Osteoblast (primary cell): ENCODE measurements at places on chromosomes 12 and 14. TPM values are rescaled to one million over a fixed set of nuclear protein-coding genes. Genes with fewer than 3 reads are reported as not detected.

The OR4E2 gene
- not detected in 2 replicates for total RNA-seq

The NEDD8 gene
- total RNA-seq: 56.3 and 69.1 TPM in 2 replicates

The KRT78 gene
- not detected in 2 replicates for total RNA-seq

- DNase-seq: no peak
These were observed 437.6 kb downstream of the RERGL start for GRCh38 chr12:17652436-17652835.

GRCh38 chr14:36655963-36656686, 5.5 kb upstream of the PAX9 start:
- peak; percentile 69 for DNase-seq

DNA sequence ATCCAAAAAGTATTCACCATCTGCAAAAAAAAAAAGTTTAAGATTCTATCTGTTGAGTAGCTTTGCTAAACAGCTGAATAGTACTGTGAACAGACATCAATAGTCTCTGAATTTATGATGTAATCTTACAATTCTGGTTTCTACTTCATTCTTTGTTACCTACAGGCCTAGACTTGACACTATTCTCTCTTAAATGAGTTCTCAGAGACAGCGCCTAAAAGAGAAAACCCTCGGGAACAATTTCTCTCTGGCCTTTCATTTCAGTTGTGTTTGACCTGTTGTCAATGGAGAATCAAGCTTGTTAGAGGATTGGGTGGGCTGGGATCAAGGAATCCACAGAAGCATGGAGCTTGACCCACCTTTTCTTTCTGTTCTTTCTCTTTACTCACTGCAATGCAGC, 5.9 kb upstream of the TWF1 start:
- DNase-seq: no peak

DNA sequence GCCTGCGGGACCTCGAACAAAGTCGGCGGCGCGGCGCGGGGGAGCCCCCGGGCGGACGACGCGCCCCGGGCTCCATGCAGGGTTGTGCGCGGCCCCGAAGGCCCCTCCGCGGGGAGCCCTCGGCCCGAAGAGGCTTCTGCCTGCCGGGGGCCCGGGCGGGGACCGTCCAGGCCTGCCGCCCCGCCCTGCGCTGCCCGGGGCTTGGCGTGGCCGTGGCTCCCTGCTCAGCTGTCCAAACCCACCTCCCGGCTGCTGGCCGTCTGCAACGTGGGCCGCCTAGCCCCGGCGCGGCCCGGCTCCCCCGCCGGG, 670 bp downstream of the DYRK2 start:
- peak; percentile 90 for DNase-seq
